ENCODE measurements at places on chromosomes 6 and 20.

- no peak for DNase-seq
These were observed 22.8 kb upstream of the PTPN1 start for GRCh38 chr20:50487397-50487796.

DNA sequence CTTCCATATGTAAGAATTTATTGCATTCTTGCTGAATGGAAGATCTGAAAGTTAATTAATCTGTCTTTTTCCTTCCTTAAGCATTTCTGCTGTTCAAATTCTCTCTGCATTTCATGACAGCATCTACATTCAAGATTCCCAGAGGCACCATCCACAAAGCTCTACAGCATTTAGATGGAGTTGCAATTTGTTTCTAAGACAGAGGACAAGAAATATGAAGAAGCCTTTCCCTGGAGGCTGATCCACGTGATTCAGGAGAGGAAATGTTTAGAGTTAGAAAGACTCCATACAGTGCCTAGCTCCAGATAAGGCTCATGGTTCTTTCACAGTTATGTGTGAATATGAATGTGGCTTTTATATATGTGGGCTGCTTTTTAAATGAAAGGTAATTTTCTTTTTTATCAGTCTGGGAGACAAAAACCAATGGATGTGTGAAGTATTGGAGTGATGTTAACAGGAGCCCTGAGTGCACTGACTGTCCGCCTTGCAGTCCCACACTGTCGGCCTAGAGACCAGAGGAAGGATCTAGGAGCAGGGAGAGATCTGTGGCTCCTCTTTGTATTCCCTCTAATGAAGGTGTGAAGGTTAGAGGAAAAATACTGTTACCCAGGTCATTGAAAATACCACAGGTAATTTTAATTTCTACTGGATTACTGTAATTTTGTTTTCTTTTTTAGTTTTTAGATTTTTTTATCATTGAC, 686.6 kb upstream of the GJE1 start:
- DNase-seq, result no peak

DNA sequence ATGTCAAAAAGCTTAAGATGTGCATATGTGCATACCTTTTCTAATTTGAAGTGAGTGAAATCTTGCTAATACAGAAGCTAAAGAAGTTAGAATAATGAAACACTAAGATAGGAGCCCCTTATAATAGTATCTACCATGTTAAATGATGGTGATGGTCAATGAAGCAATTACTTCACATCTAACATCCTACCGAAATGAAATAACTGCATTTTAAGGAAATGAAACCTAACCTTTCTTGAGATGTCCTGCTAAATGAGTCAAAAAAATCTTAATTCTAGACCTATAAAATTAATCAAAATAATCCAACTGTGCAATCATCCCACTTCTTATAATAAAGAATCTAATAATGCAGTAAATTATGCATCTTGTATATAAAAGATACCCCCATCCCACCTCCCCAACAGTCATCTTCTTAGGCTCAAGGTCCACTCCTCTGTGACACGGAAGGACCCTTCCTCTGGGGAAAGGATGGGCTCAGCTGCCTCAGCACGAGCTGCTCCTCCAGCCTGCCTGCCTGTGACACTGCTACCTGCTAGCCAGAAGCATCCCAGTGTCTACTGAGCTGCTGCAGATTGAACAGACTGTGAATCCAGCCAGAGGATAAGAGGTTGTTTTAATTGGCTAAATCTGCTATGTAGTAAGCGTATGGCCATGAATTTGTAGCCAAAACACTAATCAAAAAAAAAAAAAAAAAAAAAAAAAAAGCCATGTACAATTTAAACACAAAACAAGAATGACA, 129.6 kb upstream of the BEND3 start:
- no peak for DNase-seq

DNA sequence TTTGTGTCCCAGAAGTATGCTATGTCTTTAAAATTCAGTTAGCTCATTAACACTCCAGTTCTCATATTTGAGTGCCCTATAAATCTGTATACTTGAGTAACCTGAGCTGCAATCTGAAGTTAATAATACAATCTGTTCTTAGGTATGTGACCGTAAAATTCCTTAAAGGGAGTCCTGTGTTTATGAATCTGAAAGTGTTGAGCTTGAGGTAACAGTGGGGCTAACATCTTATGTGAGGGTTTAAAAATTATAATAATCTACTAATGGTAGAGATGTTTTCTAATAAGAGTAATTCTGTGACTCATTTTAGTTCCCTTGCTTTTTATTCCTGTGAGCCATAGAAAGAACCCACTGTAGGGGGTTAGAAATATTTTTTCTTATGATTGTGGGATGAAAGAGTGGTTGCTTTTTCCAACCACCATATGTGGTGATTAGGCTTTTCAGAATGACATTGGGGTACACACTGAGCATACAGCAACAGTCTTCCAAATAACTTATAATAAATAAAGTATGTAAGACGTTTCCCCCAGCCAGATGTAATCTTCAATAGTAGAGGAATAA, 121.2 kb downstream of the BCKDHB start:
- no peak for DNase-seq

DNA sequence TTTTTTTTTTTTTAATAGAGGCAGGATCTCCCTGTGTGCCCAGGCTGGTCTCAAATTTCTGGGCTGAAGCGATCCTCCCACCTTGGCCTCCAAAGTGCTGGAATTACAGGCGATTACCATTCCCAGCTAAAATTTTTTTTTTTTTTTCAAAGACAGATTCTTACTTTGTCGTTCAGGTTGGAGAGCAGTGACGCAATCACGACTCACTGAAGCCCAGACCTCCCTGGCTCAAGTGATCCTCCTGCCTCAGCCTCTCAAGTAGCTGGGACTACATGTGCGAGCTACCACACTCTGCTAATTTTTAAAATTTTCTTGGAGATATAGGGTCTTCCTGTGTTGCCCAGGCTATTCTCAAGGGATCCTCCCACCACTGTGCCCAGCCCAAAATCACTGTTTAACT, 58.0 kb upstream of the MYO6 start:
- DNase-seq, result no peak

DNA sequence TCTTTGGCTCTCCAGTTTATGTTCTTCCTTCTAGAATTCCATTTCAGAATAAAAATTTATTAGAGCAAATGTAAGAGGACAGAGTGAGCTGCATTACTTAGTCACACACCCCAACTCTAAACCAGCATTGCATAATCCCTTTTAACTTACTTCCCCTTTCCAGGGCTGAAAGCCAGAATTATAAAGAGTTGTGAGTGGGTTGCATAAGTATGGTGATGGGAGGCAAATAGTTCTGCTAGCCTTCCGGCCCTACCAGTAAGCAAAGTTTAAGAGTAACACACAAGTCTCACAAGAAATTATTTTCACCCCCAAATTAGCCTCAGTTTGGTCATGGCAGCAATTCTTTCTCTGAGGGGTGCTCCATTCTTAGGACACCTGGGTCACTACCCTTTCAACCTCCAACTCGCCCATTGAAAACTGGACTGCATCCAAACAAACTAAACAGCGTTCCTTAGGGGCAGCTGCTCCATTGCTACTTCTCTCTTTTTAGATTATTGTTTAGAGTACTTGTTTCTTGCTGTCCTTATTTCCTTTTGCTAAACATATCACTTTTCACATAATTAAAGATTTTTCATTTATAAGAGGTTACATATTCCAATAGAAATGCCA, 1.6 kb downstream of the KIAA0408 start:
- no peak for DNase-seq

GRCh38 chr6:89298680-89299465, 16.2 kb downstream of the GABRR2 start:
- no peak for DNase-seq

DNA sequence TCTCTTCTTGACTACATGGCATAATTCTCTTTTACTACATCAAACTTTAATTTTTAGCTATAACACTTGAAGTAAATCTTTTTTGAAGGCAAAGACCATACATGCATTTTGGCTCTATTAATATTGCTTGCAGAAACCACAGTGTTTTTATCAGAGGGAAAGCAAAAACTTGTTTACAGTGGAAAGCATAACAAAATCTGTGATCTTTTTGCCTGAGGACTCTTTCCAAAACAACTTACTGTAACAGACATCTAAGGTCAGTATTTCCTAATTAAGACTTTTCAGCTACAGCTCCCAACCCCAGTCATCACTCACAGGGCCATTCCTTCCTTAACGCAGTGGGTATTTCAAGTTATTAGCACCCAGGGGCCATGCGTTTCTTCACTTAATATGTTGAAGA, 274.7 kb downstream of the CDKAL1 start:
- no peak for DNase-seq

DNA sequence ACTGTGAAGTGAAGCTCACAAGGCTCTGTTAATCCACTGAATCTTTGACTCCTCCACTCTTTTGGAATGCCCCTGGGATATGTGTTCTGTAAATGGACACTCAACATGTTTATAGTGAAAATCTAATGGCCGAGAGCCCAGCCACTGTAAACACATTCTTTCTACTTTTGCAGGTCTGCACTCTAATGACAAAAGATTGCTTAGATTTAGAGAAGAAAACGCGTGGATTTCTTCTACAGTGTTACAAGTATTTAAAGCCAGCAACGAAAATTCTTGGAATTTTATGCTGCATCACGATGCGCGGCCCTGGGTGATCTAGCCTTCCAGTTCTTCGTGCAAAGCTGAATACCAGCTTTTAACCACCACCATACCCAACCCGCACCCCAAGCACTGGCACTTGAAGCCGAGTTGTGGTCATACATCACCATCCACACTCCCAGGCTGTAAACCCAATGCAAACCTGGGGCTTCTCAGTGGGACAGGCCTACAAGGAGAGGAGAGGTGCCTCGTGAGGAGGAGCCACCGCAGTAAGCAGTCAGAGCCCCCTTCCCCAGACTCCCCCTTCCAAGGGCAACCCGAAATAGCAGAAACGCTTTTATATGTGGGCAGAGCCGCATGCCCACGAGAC, 3.7 kb upstream of the FOXO3 start:
- peak; percentile 50 for DNase-seq

GRCh38 chr6:4093288-4093687, 14.4 kb upstream of the FAM217A start:
- peak; percentile 18 for DNase-seq

GRCh38 chr20:49518576-49518975, 36.1 kb upstream of the KCNB1 start:
- DNase-seq, result no peak

- no peak for DNase-seq
These were observed 284.3 kb upstream of the KHDRBS2 start for GRCh38 chr6:62570372-62570771.

- no peak for DNase-seq
These were observed 73.1 kb downstream of the ANKRD60 start for GRCh38 chr20:58155148-58155925.

DNA sequence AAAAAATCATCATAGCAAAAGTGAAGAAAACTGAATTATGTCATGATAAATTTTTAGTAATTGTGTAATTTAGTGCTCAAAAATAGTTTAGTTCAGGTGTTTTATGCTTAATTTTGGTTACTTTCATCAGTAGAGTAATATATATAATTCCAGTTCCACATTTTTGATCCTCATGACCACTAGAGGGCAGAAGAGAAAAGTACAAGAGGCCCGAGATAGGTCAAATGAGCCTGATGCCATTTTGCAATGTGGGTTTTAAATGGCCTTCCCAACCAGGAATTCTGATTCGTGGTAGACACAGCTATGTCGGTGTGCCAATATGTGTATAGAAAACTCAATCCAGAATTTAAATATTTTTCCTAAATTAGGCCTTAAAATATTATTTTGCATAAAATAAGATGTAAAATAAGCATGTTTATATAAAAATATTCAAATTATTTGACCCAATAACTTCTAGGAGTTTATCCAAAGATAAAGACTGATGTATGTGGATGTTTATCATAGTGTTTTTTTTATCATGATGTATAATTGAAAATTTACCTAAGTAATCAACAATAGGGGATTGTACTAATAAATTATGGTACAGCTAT, 159.7 kb upstream of the RPS6KA2 start:
- peak; percentile 75 for DNase-seq

DNA sequence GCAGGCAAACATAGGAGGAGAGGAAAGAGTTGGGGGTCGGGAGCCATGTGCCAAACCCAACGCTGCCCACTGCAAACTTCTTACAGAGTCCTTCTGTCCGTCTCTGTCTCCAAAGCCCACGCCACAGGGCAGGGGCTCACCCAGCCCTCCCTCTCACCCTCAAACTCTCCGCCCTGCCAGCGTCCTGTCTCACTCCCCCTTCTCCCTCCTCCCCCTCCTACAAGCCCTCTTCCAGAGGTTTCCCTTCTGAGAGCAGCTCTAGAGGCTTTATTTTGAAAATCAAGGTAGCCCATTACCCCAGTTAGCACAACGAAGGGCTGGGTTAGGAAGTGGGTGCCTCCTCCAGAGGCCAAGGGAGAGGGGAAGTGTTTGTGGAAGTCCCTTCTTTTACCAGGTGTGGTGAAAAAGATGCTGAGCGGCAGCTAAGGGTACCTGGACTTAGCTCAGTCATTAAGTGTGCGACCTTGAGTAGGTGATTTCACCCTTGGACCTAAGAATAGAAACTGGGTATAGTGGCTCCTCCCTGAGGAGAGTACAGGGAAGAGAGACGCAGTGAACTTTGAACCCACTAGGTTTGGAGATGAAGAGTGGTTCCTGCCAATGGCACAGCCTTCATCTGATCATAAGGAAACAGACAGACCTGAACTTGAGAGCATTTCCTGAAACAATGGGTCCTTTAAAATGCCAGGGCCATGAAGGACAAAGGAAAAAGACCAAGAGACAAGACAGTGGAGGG, 123.8 kb downstream of the BANF2 start:
- DNase-seq, result no peak

GRCh38 chr6:43742931-43743632, 26.9 kb upstream of the VEGFA start:
- no peak for DNase-seq

DNA sequence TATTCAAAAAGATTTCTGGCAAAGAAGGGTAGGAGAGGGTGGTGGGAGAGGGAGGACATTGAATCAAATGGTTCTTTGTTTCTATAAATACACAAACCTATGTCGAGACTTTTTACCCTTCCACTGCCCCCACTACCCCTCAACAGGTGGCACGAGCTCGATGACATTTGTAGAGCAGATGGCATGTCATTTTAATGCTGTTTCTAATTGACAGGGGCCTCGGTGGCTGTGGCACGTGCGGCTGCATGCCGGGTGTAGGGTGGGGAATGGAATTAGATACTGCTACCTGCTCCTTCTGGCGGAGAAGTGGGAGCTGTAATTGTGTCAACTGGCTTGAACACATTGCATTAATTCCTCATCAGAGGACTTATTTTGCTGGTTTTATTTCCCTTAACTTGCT, 29.1 kb upstream of the SASH1 start:
- DNase-seq, result no peak

- no peak for DNase-seq
These were observed 84.6 kb upstream of the JAG1 start for GRCh38 chr20:10758446-10758845.

GRCh38 chr20:49568278-49569151, 578 bp upstream of the PTGIS start:
- DNase-seq, result no peak

All from NCI-H146 (cell line).